Sciatic nerve (tissue), 2 donors: ENCODE measurements at places on chromosomes 3 and 15.

DNA sequence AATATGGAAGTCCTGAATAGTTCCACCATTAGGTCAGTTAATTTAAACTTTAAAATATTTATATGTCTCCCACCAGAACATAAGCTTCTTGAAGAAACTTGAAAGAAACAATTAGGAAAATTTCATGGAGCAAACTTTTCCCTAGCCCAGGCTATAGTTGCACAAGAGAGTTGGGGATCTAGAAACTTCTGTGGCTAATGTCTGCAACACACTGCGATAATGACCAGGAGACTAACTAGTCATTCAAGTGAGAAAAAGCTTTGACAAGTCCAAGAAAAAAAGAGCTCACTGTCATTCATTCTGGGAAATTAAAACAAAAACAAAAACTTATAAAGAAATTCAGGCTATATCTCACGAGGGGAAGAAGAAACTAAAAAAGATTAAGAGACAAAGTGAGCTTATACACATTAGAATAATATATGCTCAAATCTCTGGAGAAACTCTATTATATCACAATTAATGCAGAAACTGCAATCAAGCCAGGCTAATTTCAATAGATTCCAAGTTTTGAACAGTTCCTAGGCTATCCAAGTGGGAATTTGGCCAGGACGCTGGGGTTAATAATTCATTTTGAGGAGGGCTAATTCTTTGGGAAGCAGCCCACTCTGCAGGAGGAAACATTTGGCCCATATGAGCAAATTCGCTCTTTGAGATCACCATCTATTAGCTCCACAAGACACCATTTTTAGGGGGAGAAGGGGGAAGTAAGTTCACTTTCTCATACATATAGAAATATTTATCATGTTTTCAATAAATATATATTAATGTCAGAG is 134.6 kb downstream of the MEIS2 start:
- no peak for DNase-seq

DNA sequence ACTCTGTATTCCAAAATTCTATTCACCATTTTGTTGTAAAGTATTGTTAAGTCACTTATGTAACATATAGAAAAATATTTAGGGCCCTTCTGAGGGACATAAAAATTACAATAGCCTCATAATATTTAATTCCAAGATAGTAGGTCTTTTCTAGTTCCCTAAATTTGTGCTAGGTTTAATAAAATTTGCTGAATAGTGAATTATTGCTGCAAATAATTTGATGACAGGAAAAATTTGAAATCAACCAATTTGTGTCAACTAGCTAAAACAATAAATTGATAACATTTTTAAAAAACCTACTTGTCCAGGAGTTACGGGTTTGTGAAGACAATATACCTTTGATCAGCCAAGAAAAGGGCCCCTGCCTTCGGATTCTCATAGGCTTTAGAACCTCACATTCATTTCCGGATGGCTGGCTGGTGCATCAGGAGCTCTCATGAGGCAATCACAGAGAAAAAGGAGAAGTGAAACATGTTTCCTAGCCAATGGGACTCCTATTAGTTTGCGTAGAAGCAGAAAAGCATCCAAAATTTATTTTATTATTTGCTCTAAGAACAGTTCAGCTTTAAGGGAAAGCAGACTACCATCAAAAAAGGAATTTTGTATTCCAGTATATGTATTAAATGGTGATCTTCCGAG is 177.2 kb downstream of the LRRC3B start:
- no peak for DNase-seq

- DNase-seq: no peak
These were observed 69.6 kb upstream of the COL8A1 start for GRCh38 chr3:99568663-99569335.

GRCh38 chr3:194485881-194486539 is 792 bp downstream of the ATP13A3 start:
- peak; percentile 71 for DNase-seq

GRCh38 chr15:40859206-40859851 is 14.7 kb downstream of the RHOV start:
- DNase-seq: peak; percentile 77

GRCh38 chr3:94249491-94250079 is 186.7 kb downstream of the NSUN3 start:
- DNase-seq: peak; percentile 79

DNA sequence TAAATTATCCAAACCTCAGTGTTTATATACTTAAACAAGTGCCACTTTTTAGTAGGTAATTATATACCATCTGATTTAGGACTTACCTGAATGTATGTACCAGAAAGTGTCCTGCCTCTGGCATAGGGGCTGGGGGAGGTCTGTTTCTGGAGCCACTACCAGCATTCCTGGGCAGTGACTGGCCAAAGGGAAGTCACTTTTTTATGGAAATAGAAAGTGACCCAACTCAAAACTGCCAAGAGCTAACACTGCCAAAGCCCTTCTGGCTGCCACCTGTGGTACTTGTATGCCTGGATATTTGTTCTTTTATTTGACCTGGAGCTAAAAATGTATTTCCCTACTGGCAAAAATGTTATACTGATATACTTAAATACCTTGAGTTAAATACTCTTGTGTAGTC is 42.7 kb downstream of the ESYT3 start:
- no peak for DNase-seq

DNA sequence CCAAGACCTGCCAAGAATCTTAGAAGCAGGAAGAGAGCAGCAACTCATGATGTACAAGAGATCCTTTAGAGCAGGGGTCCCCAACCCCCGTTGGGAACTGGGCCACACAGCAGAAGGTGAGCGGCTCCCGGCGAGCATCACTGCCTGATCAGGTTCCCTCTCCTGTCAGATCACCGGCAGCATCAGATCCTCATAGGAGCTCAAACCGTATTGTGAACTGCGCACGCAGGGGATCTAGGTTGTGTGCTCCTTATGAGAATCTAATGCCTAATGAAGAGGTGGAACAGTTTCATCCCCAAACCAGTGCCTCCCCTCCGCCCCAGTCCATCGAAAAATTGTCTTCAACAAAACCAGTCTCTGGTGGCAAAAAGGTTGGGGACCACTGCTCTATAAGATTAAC is 13.8 kb downstream of the SLC41A3 start:
- DNase-seq: no peak

- DNase-seq: no peak
These were observed 3.0 kb downstream of the ONECUT1 start for GRCh38 chr15:52787123-52787503.

- no peak for DNase-seq
These were observed 16.4 kb downstream of the ESYT3 start for GRCh38 chr3:138450704-138451424.

- no peak for DNase-seq
These were observed 228.6 kb downstream of the TJP1 start for GRCh38 chr15:29593629-29594028.

DNA sequence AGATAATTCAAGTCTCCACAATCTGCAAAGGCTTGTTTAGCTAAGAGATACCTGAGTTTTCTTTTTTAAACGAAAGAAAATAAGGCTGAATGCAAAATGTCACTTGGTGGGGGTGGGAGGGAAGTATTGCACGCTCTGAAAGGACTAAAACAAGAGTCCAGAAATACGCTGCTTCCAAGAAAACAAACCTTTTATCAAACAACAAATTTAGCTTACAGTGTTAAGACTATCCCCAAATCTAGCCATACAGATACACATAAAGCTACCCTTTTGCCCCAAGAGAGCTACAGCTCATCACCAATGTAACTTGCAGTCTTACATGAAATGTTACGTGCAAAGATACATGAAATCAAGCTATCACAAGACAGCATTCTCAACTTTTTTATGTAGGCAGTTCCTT is 522.5 kb downstream of the FOXP1 start:
- DNase-seq: no peak

DNA sequence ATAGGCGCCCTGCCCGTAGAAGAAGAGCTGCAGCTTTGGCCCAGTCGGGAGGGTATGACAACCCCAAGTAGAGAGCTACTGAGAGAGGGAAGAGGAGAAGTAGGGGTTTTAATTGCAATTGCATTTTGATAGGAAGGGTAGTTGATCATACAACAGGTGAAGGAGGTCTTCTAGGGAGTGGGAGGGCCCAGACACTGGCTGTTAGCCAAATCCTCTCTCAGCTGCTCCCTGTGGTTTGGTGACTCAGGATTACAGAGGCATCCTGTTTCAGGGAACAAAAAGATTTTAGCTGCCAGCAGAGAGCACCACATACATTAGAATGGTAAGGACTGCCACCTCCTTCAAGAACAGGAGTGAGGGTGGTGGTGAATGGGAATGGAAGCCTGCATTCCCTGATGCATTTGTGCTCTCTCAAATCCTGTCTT is 408.9 kb upstream of the THBS1 start:
- peak; percentile 76 for DNase-seq

GRCh38 chr15:101712078-101712477 is 12.2 kb downstream of the TARS3 start:
- no peak for DNase-seq

GRCh38 chr3:125319765-125320164 is 55.4 kb downstream of the ZNF148 start:
- DNase-seq: no peak

DNA sequence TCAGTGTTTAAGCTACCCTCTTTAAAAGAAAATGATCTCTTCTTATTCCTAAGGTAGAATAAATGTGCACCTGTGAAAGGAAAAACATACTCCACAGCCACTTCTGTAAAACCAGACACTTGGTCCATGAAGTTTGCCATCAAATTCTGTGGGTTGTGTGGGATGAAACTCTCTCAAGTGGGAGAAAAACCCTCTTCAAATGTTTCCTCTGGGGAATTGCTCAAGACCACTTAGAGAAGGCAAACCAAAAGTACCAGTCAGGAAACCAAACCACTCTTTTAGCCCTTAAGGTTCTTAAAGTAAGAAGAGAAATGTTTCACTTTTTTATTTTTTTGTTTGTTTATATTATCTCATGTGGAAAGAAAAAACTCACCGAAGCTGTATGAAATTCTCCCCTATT is 1.2 kb downstream of the COL8A1 start:
- no peak for DNase-seq

- no peak for DNase-seq
These were observed 622.2 kb downstream of the NTRK3 start for GRCh38 chr15:87634361-87634760.

- DNase-seq: no peak
These were observed 67.7 kb upstream of the ROPN1 start for GRCh38 chr3:124059580-124059979.

GRCh38 chr3:141796081-141796888 is 33.1 kb downstream of the GRK7 start:
- DNase-seq: peak; percentile 65

GRCh38 chr3:144995856-144996255 is 1024.2 kb downstream of the DIPK2A start:
- no peak for DNase-seq

GRCh38 chr3:192409838-192410683 is 317.3 kb downstream of the FGF12 start:
- no peak for DNase-seq
